ENCODE measurements at places on chromosomes 4 and X.

- no peak for DNase-seq
These were observed 152.1 kb upstream of the VCX start for GRCh38 chrX:7690842-7691241.

DNA sequence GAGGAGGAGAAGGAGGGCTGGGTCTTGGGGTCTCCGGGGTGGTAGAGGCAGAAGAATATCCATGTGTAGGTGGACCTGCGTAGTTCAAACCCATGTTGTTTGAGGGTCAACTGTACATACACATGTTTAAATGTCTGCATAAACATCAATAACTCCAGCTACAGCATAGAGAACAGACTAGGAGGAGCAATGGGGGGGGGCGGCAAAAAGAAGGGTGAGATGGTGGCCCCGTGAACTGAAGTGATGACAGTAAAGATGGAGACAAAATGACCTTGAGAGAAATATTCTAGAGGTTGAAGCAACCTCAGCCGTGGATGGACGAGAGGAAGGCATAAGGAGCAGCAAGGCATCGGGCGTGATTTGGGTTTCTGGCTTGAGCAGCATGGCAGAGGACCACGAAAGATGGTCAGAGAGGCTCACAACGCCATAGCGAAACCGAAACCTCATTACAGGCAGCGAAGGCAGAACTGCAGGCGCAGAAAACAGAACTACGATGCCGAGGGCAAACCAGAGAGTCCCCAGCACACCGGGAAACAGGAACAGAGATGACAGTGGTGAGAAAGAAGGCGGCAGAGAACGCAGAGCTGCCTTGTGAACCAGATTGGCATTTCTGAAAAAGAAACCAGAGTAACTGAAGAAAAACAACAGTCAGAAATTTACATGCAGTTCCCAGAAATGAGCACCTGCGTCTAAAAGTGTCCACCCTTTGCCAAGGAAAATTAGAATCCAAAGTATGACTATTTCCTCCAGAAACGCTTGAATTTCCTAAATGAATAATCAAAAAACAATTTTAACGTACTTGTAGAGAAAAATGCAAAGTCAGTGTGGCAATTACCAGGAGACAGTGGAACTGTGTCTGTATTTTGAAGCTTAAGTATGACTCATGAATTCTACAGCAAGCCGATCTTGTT lies 50.3 kb upstream of the ENPP6 start:
- DNase-seq, result peak; percentile 58

DNA sequence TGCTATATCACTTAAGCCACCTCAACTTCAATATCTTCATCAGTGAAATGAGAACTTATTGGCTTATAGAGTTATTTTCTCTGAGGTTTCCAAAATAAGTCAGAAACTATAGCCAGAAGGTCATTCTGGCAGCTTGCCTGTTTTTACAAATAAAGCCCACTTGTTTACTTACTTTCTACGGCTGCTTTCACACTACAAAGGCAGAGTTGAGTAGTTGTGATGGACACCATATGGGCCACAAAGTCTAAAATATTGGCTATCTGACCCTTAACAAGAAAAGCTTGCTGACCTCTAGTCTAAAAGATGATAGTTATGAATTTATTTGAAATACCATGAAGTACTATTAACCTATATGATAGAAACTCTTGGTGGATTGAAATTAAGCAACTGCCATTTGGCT lies 67.3 kb upstream of the ATOH1 start:
- no peak for DNase-seq

GRCh38 chr4:89928838-89929237 lies 34.2 kb downstream of the MMRN1 start:
- no peak for DNase-seq

GRCh38 chr4:83276299-83277040 lies 8.1 kb downstream of the COQ2 start:
- no peak for DNase-seq

GRCh38 chr4:10185518-10186227 lies 69.1 kb upstream of the WDR1 start:
- DNase-seq, result no peak
